ENCODE measurements at places on chromosomes 2 and 18.

DNA sequence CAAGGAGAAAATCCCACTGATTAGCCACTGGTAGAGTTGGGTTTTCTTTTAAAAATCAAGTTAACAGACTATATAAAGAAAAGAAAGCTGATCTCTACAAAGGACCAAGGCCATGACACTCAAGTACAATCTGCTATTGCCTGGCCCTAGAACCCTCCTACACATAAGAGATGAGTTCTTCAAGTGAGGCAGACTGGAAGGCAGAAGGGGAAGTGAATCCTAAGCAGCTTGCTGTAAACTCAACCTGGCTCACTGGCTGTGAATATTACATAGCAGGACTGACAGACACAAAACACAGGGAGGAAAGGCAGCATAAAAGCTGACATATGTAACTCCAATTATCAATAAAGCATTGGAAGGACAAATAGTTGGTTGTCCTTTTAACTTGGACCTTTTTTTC lies 65.4 kb downstream of the TRIP12 start:
- DNase-seq: no peak

- DNase-seq: no peak
Observed at GRCh38 chr2:39368846-39369245, 68.2 kb downstream of the MAP4K3 start.

DNA sequence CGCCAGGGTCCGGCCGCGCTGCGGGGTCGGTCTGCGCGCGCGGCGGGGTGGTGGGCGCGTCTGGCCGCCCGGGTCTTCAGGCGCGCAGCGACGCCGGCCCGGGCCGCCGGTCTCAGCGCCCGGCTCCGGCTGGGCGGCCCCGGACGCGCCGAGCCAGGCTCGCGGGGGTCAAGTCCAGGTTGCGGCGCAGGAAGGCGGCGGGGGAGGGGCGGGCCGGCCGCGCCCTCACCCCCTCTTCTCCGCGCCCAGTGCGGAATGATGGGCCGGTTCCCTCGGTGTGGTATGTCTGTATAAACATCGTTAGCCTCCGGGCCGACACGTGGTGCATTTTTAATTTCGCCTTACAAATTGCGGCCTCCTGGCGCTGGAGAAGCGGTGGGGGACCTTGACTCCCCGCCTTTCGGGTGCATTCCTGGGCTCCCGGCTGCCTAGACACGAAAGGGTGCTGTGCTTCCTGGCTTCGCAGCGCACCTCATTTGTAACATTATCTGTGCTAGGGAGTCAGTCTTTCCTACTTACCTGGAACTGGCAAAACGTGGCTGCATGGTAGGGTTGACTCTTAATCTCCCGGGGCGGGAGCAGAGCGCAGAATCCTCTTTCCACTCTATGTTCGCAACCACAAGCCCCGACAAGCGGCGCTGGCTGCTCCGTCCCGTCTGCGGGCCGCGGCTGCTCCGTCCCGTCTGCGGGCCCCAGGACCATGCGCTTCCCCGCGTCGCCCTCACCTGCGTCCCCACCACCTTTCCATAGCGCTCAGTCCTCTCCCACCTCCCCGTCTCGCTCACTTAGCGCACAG lies 69.0 kb downstream of the CTAGE1 start:
- DNase-seq: no peak

- no peak for DNase-seq
Observed at GRCh38 chr18:9764011-9764481, 55.9 kb downstream of the RAB31 start.

DNA sequence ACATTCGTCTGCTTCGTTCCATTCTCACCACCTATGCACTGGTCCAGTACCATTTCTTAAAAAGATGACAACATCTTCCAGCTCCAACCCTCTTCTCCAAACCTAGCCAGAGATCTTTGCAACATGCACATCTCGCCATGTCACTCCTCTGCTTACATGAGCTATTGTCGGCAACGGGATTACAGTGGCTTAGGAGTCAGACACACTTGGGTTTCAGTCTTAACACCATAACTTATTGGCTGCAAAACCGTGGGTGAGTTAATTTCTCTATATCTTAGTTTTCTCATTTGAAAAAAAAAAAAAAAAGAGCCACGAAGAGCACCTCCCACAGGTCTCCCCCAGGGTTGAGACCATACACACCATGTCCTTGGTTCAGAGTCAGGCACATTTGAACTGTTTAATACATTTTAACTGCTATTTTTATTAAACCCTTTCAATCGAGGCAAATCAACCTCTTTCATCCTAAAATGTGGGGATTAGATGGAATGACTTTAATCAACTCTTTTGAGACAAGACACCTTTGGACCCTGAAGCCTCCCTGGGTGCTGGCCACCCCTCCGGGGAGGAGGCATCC lies 889 bp downstream of the ANKRD29 start:
- DNase-seq: no peak

DNA sequence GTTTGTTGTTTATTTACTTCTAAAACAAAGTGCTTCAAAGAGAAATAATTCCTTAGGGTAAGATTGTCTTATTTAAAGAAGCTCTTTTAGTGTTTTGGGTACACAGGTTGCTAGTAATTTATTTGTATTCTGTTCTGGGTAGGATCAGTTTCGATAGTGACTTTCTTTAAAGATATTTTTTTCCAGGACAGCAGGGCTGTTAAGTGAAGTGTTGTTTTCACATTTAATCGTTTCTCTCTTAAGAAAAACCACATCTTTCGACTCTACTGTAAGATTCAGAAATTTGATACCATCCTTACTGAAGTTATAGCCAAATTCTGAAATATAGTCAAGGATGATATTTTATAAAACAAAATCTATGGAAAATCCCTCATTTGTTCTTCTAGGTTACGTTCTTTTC lies 17.8 kb downstream of the TNFRSF11A start:
- DNase-seq: no peak

DNA sequence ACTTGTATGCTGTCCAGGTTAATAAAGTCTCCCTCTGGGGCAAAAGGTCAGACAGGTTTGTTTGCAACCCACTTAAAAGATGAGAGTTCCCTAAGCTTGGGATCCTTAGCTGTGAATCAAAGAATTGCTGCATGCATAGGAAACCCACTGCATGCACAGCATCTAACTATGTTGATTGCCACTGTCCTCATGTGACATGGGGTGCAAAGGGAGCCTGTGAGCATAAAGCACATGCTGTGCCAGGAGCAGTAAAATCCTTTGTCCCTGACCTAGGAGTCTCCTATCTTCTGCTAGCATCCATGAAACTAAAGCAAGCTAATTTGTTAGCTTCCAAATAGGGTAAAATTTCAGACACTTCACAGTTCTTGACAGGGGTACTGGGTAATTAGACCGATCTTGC lies 13.8 kb downstream of the METTL4 start:
- no peak for DNase-seq

DNA sequence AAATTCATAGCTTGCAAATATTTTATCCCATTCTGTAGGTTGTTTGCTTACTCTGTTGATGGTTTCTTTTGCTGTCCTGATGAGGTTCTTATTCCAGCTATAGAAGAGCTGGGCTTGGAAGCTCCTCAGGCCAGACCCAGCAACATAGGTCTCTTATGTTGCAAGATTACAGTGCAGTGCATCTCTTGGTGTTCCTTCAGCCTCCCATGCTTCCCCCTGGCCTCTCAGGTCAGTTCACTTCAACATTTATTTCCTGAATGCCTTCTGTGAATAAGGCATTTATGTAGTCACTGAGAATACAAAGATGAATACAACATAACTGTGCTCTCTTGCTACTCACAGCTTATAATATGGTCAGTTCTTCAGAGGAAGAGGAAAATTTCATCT lies 179.0 kb upstream of the SLC39A10 start:
- no peak for DNase-seq

DNA sequence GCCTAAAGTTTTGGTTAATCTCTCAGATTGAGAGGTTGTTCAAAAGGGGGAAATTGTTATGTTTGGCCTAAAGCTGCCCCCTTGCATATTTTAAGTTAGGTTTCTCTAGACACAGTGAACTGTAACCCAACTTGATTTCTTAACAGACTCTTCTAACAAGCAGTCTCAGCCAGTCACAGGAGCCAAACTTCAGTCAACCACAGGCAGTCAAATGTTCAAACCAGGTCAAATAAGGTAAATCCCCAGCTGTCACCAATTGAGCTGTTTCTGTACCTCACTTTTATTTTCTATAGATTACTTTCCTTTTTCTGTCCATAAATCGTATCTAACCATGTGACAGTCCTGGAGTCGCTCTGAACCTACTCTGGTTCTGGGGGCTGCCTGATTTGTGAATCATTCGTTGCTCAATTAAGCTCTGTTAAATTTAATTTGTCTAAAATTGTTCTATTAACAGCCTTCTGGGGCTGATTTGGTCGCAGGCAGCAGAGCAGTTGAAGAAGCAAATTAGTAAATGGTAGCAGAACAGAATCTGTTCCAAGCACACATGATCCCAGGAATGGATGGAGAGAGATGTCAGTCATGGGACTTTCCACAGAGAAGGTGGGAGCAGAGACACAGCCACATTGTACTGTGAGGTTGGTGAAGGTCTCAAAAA lies 16.4 kb upstream of the NFU1 start:
- no peak for DNase-seq

DNA sequence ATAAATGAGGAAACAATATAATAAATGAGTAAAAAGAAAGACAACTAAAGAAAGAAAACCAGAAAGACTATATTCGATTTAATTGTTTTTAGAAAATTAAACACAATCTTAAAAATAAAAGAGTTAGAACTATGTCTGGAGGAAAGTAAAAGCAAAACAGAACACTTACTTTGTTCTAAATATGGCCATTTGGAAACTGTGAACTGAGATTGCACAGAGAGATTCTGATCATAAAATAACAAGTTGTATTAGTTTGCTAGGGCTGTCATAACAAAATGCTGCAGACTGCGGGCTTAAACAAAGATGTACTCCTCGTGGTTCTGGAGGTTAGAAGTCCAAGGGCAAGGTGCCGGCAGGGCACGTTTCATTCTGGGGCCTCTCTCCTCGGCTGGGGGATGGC lies 128.1 kb upstream of the AQP4 start:
- DNase-seq: no peak

Measured in activated T-helper 1 cell treated with anti-CD3 and anti-CD28 coated beads, Interleukin-2, amount 50 U/mL, for 16 hours (primary cell).